ENCODE measurements at places on chromosomes 16 and 17. TPM values are rescaled to one million over a fixed set of nuclear protein-coding genes. Genes with fewer than 3 reads are reported as not detected.
A peak's percentile ranks its signal among the peaks of the same experiment; 100 is the strongest.

The GRAP gene
- total RNA-seq, result 8.7 TPM

The ACE gene
- 73.3 TPM for total RNA-seq

The C17orf50 gene
- 1.1 TPM for total RNA-seq

The UMOD gene
- not detected for total RNA-seq

The KIF2B gene
- not detected for total RNA-seq

The CD300H gene
- total RNA-seq, result 2.7 TPM

The PPP1R1B gene
- total RNA-seq, result 15.7 TPM

DNA sequence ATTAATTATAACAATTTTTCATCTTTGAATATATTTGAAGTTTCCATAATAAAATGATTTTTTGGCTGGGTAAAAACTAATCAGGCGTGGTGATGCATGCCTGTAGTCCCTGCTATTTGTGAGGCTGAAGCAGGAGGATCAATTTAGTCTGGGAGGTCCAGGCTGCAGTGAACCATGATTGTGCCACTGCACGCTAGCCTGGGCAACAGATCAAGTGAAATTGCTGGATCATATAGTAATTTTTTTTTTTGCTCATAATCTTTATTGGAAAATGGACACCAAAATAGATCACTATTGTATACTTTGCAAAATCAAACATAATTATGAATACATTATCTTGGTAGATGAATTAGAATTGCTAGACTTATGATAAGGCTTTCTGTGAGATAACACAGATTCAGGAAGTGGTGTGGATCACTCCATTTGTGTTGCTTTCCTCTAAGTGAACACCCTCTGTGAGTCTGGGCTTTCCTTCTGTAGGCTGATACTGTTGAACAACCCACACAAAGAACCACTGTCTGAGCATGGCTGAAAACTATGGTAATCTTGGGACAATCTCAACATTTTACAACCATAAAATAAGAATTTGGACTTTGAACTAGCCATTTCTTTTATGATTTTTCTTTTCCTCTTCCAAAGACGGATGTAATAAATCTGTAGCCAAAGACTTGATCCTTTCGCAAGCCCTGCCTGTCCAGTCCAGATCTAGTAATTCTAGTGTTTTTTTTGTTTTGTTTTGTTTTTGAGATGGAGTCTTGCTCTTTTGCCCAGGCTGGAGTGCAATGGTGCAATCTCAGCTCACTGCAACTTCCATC is 5.6 kb upstream of the ST3GAL2 start:
- no peak overlapping the region for H3K4me3 ChIP-seq
- no peaks in the 10 kb centered on the region for H3K36me3 ChIP-seq
- DNase-seq, result no peak

DNA sequence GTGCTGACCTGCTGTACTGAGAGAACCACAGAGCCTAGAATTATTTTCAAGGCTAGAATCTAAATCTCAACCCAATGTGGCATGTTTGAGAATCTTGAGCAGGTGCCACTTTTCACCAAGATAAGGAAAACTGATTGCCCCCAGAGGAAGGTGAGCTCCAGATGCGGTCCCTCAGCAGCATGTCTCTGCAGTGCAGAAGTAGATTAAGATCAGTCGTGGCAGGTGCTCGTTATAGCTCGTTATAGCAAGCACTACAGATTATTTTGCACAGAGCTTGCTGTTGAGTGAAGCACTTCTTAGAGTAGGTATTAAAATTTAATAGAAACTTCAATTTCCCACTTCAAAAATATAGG is 176.0 kb downstream of the AATF start:
- no peak overlapping the region for H3K27ac ChIP-seq
- no peaks in the 10 kb centered on the region for H3K4me1 ChIP-seq
- no peak for DNase-seq
- peaks cover 33% of the 10 kb centered on the region for H3K36me3 ChIP-seq

GRCh38 chr17:71032746-71033273 is 863.5 kb downstream of the KCNJ2 start:
- no peaks in the 10 kb centered on the region for H3K27me3 ChIP-seq
- H3K4me1 ChIP-seq, result no peaks in the 10 kb centered on the region
- DNase-seq, result no peak
- H3K27ac ChIP-seq, result no peak overlapping the region
- no peak overlapping the region for H3K4me3 ChIP-seq
- no peaks in the 10 kb centered on the region for H3K36me3 ChIP-seq

DNA sequence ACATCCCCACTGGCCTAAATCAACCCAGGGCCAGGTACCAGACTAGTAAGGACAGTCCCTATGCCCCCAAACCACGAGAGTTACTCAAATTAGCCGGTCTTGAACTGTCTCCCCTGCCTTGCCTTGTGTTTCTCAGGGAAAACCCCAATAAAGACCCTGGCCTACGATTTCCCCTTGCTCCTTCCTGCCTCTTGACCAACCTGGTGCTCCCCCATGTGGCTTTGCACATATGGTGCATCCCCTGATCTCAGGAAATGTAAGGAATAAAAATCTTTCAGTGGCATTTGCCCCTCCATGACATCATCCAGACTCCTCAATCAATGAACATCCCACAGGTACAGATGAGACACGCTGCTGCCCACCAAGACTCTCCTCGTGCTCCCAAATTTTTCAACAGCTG is 87.9 kb downstream of the ZNF18 start:
- H3K27ac ChIP-seq, result no peak overlapping the region
- no peaks in the 10 kb centered on the region for H3K27me3 ChIP-seq
- H3K4me3 ChIP-seq, result no peak overlapping the region
- DNase-seq, result no peak
- H3K36me3 ChIP-seq, result no peaks in the 10 kb centered on the region

- H3K36me3 ChIP-seq, result peaks cover 87% of the 10 kb centered on the region
- H3K4me1 ChIP-seq, result no peaks in the 10 kb centered on the region
- H3K27ac ChIP-seq, result no peak overlapping the region
- no peak overlapping the region for H3K4me3 ChIP-seq
- no peak for DNase-seq
Observed at GRCh38 chr17:76063875-76064546, 8.3 kb downstream of the SRP68 start.

DNA sequence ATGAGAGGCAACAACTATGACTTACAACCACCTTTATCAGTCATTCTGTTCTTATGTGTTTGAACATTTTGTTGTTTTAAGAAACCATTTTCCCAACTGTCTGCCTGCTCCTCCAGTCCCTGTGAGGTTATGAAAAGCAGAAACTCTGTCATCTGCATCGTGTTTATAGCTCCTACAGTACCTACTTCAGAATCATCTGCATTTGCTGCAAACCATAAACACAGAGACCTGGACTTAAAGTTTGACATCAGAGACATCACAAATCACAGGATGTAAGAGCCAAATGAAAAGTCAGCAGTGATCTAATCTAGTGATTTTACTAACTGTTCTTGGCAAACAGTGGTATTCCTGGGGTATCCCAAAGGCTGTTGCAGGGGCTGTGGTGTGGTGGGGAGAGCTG is 55.2 kb downstream of the CDH11 start:
- no peak for DNase-seq
- no peaks in the 10 kb centered on the region for H3K36me3 ChIP-seq
- H3K4me3 ChIP-seq, result no peak overlapping the region
- H3K27ac ChIP-seq, result no peak overlapping the region
- H3K27me3 ChIP-seq, result no peaks in the 10 kb centered on the region

DNA sequence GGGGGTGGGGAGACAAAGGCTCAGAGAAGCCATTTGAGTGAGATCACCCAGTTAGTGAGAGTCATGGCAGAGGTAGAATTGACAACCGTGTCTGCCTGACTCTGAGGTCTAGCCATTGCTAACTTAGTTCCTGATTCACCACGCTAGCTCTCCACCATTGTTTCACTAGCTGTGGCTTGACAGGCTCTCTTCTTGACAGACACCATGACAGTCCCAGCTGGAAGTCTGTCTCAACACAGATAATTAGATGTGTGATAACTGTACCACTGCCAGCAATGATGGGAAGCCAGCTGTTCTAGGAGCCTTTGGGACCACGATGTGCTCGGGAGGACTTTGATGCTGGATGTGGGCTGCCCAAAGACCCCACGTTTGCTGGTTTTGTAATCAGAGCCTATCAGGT is 170.5 kb upstream of the CACNG3 start:
- H3K4me3 ChIP-seq, result no peak overlapping the region
- DNase-seq, result no peak
- H3K27ac ChIP-seq, result no peak overlapping the region
- no peaks in the 10 kb centered on the region for H3K4me1 ChIP-seq

- no peak for DNase-seq
- no peak overlapping the region for H3K27ac ChIP-seq
- H3K4me3 ChIP-seq, result no peak overlapping the region
- H3K4me1 ChIP-seq, result peaks cover 73% of the 10 kb centered on the region
Observed at GRCh38 chr17:39643271-39643670, 6.3 kb downstream of the STARD3 start.

DNA sequence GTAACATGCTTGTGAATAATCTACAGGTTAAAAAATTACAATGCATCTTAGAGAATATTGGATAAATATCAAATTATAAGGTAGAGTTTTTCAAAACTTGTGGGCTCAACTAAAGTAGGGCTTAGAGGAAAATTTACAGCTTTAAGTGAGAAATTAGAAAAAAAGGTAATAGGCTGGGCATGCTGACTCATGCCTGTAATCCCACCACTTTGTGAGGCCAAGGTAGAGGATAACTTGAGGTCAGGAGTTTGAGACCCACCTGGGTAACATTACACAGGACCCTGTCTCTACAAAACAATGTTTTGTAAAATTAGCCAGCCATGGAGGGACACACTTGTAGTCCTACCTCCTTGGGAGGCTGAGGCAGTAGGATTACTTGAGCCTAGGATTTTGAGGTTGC is 4.5 kb downstream of the ATF7IP2 start:
- H3K36me3 ChIP-seq, result no peaks in the 10 kb centered on the region
- no peak overlapping the region for H3K27ac ChIP-seq
- no peak for DNase-seq
- H3K27me3 ChIP-seq, result no peaks in the 10 kb centered on the region
- H3K4me3 ChIP-seq, result no peak overlapping the region
- H3K4me1 ChIP-seq, result no peaks in the 10 kb centered on the region

DNA sequence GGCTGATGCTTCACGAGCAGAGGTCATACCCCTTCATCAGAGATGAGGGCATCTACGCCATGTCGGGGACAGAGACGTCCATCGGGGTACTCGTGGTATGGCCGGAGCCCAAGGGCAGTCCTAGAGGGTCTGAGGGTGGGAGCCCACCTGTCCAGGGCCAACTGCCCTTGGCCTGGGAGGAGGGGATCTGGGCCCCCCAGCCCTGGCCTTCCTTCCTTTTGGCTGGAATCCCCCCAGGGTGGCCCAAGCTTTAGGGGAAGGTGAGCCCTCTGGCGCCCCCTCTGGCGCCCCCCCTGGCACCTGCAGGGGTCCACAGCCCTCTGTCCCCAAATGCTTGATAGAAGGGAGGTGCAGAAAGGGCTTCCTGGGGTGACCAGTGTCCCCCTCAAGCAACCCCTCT is 69.3 kb downstream of the SCNN1B start:
- H3K4me3 ChIP-seq, result no peak overlapping the region
- no peak overlapping the region for H3K27ac ChIP-seq
- no peak for DNase-seq
- H3K27me3 ChIP-seq, result no peaks in the 10 kb centered on the region

DNA sequence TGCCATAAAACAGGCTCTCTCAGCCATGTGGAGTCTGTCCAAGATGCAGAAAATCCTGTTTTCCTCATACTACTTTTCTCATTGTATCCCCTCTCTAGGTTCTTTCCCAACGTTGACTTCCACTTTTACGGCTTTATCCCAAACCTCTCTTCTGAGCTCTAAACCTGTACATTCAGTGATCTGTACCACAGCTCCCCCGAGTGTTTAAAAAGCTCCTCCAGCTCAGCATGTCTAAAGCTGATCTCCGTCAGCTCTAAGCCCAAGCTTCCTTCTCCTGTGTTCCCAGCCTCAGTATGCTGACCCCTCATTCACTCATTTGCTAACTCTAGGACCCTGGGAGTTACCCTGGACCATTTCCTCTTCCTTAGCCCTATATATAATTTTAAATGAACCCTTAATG is 144.6 kb downstream of the DNAH9 start:
- H3K27me3 ChIP-seq, result no peaks in the 10 kb centered on the region
- H3K4me3 ChIP-seq, result no peak overlapping the region
- DNase-seq, result no peak
- no peak overlapping the region for H3K27ac ChIP-seq

DNA sequence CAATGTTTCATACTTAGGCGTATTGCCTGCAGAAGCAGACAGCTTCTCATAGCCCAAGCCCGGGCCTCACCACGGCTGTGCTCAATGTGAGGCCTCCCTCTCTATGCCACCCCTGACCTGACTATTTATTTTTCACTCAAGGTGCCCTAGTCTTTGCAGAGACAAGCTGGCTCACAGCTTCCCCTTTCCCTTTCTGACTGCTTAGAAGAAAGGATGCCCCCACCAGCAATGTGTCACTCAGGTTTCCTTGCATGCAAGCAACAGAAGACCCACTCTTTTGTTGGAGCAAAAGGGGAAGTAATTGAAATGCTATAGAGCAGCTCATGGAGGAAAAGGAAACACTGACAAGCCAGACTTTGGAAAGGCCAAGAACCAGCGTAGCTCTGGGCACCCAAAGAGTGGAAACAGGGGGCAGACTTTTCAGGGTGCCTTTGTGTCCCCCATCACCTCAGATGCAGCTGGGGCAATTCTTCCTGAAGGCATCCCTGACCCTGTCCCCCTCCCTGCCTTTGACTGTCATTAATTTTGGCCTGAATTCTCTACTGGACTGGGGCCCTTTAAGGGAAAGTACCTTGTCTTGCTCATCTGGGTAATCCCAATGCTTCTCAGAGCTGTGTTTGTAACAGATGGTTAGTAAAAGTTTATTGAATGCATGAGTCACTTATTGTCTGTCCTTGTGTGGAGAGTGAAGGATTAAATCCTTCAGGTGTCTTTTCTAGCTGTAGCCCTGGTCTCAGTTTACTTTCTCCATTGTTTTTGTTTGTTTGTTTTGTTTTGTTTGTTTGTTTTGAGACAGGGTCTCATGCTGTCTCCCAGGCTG is 17.8 kb downstream of the RGS9 start:
- no peak overlapping the region for H3K27ac ChIP-seq
- DNase-seq, result no peak
- H3K4me1 ChIP-seq, result no peaks in the 10 kb centered on the region
- H3K27me3 ChIP-seq, result no peaks in the 10 kb centered on the region

- H3K27ac ChIP-seq, result peak within 1 kb of the TSS; percentile 97
- DNase-seq, result peak; percentile 76
- peaks cover 3% of the 10 kb centered on the region for H3K36me3 ChIP-seq
- H3K27me3 ChIP-seq, result no peaks in the 10 kb centered on the region
- H3K4me3 ChIP-seq, result peak within 1 kb of the TSS; percentile 69
Observed at GRCh38 chr17:7558544-7559319, at the start of gene TNFSF13. TSS of gene TNFSF13 (plus strand) at chr17:7558750. CDS start at chr17:7559040, 290 bp downstream.

GRCh38 chr17:50517504-50518383 is 9.5 kb downstream of the MYCBPAP start:
- no peak overlapping the region for H3K4me3 ChIP-seq
- no peaks in the 10 kb centered on the region for H3K27me3 ChIP-seq
- H3K36me3 ChIP-seq, result no peaks in the 10 kb centered on the region
- no peaks in the 10 kb centered on the region for H3K4me1 ChIP-seq

Data from upper lobe of left lung (tissue), 6 donors.